ENCODE measurements at places on chromosomes 7 and 10. TPM values are rescaled to one million over a fixed set of nuclear protein-coding genes. Genes with fewer than 3 reads are reported as not detected.

The CYP3A4 gene
- total RNA-seq = not detected

DNA sequence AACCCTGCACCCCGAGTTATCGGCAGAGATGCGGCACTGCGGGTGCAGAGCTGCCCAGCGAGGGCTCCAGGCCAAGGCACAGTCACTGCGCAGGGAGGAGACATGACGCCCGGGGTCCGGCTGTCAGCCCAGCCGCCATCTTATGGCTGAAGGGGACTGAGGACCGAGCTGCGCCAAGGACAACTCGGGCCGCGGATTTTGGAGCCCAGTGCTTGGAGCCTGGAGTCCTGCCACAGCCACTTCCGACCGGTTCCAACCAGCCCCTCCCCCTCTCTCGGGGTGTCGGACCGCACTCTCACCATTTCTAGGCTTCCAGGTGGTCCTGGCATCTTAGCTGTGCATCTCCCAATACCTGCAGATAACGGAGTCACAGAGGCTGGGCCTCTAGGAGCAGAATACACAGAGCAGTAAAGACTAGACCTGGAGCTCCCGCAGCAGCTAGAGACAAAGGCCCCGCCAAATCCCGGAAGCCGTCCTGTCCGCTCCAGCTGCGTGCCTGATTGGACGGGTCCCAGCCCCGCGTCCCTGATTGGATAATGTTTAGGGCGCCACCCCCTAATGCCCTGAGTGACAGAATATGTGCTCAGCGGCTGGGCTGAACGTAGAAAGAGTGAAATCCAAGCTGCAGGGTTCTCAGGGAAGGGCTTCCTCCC is at the start of gene ZNF680:
Gene ZNF680, minus strand, starts transcription at position 446 of the 653 bp plus-strand sequence. Its CDS starts 117 bp downstream, at position 329.
- H3K4me1 ChIP-seq = no peaks in the 10 kb centered on the region
- no peak within 1 kb of the TSS for H3K27ac ChIP-seq
- H3K36me3 ChIP-seq = no peaks in the 10 kb centered on the region
- no peak within 1 kb of the TSS for H3K4me3 ChIP-seq
- DNase-seq = peak; percentile 85

DNA sequence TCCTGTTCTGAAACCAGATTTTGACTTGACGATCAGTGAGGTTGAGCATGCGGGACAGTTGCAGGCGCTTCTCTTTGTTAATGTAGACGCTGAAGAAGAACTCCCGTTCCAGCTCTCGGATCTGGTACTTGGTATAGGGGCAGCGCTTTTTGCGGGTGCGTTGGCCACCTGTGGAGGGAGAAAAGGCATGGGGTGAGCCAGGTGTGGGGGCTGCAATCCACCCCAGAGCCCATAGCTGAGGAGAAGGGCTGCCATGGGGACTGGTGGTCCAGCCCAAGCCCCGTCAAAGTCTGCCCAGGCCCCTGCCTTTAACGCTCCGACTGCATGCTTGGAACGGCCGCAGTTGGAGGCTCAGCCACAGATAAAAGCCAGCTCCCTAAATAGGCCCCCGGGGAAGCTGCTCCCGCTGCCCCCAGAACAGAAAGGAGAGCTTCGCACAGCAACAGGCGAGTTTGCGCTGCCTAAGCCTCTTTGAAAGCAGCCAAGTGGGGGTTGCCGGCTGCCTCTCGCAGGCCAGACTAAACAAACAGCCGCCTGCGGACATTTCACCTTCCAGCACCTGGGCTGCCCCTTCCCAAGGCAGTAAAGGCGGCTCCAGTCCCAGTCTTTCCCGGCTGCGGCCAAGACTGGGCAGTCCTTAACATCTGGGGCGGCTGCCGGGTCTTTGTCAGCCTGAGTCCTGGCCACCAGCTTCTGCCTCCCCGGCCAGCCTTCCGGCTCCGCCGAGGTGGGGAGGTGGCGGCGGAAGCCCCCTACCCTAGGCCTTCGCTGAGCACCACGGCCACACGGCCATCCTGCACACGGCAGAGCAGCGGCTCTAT is 2.0 kb downstream of the HOXA11 start:
- no peak overlapping the region for H3K4me3 ChIP-seq
- H3K27ac ChIP-seq = no peak overlapping the region
- peaks cover 1% of the 10 kb centered on the region for H3K4me1 ChIP-seq
- peaks cover 100% of the 10 kb centered on the region for H3K27me3 ChIP-seq
- DNase-seq = peak; percentile 63

The ITGB8 gene
- total RNA-seq = 3.6 TPM

The ANKRD61 gene
- 0.42 TPM for total RNA-seq

The NFE2L3 gene
- 62.6 TPM for total RNA-seq

The KEL gene
- total RNA-seq = 1.8 TPM

- H3K4me1 ChIP-seq = no peaks in the 10 kb centered on the region
- no peak for DNase-seq
- H3K36me3 ChIP-seq = peaks cover 6% of the 10 kb centered on the region
- no peak overlapping the region for H3K4me3 ChIP-seq
- H3K27me3 ChIP-seq = no peaks in the 10 kb centered on the region
These were observed 19.7 kb downstream of the TRUB1 start for GRCh38 chr10:114957673-114958072.

The MMP21 gene
- not detected for total RNA-seq

- H3K4me1 ChIP-seq = no peaks in the 10 kb centered on the region
- no peak for DNase-seq
- H3K27ac ChIP-seq = no peak overlapping the region
- H3K27me3 ChIP-seq = no peaks in the 10 kb centered on the region
- H3K4me3 ChIP-seq = no peak overlapping the region
These were observed 95.1 kb upstream of the SAMD8 start for GRCh38 chr10:75016325-75016724.

GRCh38 chr10:103732339-103733044 is 122.9 kb downstream of the SH3PXD2A start:
- no peaks in the 10 kb centered on the region for H3K27me3 ChIP-seq
- H3K36me3 ChIP-seq = no peaks in the 10 kb centered on the region
- peaks cover 17% of the 10 kb centered on the region for H3K4me1 ChIP-seq
- no peak overlapping the region for H3K27ac ChIP-seq

DNA sequence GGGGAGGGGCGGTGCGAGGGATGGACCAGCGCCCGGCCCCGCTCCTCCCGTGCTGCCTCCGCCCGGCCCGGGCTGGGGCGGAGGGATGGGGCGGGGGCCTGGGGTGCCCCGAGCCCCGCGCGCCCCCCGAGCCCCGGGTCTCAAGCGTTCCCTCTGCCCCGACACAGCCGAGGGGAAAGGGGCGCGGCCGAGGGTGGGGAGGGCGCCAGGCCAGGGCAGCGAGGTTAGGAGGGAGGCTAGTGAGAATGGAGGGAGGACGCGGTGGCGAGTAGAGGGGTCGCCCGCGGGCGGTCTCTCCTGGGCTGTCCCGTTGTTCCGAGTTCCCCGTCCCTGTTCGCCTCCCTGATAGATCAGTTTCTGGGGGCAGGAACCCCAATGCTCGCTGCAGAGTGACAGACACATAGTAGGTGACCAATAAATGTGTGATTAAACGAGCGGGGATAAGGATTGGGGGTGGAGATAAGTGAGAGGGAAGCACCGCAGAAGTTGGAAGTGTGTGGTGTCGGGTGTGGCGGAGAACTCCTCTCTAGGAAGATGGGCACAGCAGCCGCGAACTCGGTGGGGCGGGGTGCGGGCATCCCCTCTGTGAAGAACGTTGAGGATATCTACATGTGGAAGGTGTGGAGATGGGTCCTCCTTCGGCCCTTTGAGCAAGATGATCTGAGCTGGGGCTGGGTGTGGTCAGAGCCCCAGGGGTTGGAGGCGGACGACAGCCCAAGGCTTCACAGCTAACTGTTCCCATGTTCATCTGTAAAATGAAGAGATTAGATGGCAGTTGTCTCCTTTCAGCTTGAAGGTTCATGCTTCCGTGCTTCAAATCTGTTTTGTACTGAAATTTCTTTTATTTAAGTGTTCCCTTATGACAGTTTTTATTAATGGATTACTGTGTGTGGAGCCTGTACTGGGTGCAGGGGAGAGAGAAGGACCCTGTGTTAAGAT is 580 bp downstream of the ZNF775 start:
- no peaks in the 10 kb centered on the region for H3K27me3 ChIP-seq
- H3K36me3 ChIP-seq = no peaks in the 10 kb centered on the region
- H3K4me1 ChIP-seq = peaks cover 21% of the 10 kb centered on the region
- DNase-seq = no peak
- H3K27ac ChIP-seq = peak overlapping the region; percentile 68

DNA sequence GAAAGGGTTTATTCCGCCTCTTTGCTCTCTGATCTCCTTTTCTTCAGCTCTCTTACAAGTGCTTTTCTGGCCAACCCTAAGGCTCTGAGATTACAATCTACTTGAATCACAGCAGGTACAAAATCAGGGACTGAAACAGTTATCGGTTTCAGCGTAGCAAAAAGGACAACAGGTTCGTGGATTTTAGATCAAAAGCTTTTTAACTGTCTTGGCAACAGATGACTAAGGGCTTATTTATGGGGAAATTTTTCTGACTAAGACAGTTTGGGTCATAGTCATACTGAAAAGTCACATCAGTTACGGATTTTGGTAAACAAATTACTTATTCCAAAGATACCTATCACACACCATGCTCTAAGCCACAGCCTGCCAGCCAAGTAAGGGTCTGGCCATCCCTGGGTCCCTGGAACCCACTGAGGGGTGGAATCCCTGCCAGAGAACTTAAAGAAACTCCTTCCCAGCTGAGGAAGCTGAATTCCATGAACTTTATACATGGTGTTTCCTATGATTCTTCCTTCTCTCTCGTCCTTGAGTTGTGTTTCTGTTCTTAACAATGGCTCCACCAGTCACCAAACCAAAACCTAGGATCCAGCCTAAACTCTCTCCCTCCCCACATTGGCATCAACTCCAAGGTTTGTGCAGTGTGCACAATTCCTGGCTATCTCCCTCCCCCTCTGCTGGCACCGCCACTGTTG is 169.3 kb downstream of the FAM107B start:
- peaks cover 3% of the 10 kb centered on the region for H3K27me3 ChIP-seq
- no peak overlapping the region for H3K27ac ChIP-seq
- no peak for DNase-seq

- H3K27me3 ChIP-seq = no peaks in the 10 kb centered on the region
- DNase-seq = no peak
- no peaks in the 10 kb centered on the region for H3K4me1 ChIP-seq
- no peak overlapping the region for H3K27ac ChIP-seq
- no peak overlapping the region for H3K4me3 ChIP-seq
These were observed 75.0 kb upstream of the TES start for GRCh38 chr7:116135306-116135705.

DNA sequence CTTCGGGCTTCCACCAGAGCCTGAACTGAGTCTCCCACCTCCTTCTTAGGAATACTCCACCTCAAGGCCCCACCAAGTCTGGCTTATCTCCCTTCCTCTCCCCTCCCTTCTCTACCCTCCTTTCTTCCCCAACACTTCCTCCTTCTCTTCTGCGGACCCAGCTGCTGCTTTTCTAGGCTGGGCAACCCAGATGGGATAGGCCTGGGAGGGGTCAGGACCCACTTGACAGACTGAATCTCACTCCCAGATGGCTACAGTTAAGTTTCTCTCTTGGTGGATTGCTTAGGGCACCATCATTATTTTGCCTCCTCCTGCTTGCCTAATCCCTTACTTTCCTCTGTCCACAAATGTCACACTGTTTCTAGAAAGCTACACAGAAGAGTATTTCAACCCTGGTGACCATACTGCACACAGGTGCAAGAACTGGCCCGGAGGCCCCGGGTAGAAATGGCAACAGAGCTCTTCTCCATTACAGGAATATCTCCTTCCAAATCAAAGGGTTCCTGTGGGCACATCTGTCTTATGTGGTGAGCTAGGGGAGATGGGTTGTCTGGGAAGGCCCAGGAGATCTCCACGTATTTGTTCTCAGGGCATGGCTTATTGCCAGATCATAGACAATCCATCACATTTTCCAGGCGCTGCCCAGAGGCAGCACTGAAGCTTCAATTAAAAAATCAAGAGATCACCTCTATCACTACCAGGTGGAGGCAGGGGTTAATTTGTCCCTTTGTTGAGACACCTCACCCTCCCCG is 5.1 kb upstream of the HOXA11 start:
- peaks cover 100% of the 10 kb centered on the region for H3K27me3 ChIP-seq
- peak; percentile 22 for DNase-seq
- peaks cover 10% of the 10 kb centered on the region for H3K36me3 ChIP-seq
- peaks cover 10% of the 10 kb centered on the region for H3K4me1 ChIP-seq

- H3K27me3 ChIP-seq = no peaks in the 10 kb centered on the region
- H3K4me3 ChIP-seq = no peak overlapping the region
- H3K36me3 ChIP-seq = no peaks in the 10 kb centered on the region
- no peak overlapping the region for H3K27ac ChIP-seq
- no peak for DNase-seq
These were observed 331.7 kb downstream of the XPNPEP1 start for GRCh38 chr10:109591601-109592000.

GRCh38 chr7:128443831-128444600 is 11.7 kb upstream of the HILPDA start:
- no peak overlapping the region for H3K27ac ChIP-seq
- H3K27me3 ChIP-seq = no peaks in the 10 kb centered on the region
- H3K4me1 ChIP-seq = no peaks in the 10 kb centered on the region
- no peak for DNase-seq
- no peaks in the 10 kb centered on the region for H3K36me3 ChIP-seq

DNA sequence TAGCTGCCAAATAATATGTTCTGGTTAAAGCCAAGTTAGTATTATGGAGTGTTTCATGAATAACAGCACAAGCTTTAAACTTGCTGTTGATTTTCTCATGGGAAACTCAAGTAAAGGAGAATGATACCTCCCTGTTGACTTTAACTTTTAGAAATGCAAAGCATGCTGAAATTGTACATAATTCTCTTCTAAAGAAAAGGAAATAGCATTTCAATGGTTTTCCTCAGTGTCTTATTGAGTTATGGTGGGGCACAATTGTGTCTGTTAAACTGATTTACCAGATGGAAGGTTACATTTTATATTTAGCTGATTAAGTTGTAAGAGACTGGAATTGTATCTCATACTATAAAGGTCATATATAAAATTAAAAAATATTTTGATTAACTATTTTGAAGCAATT is 119.3 kb downstream of the HDAC9 start:
- H3K27me3 ChIP-seq = no peaks in the 10 kb centered on the region
- DNase-seq = no peak
- no peaks in the 10 kb centered on the region for H3K36me3 ChIP-seq
- no peak overlapping the region for H3K4me3 ChIP-seq
- H3K27ac ChIP-seq = no peak overlapping the region
- no peaks in the 10 kb centered on the region for H3K4me1 ChIP-seq

DNA sequence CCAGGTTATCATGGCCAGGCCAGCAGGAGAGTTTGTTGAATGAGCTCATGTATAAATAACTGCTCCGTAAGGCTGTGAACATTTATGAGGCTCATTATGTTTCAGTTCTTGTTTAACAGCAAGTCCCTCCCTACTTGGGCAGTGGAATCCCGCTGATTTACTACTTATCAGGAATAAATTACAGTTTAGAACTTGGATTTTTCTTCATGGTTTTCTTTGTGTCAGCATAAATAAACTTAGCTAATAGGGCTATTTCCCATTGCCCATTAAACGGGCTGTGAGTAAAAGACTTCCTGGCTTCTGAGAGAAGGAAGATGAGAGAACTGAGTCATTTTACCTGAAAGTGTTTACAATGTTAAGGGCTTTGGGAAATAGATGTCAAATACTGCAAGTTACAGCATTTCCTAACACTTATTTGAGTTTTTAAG is 701.6 kb upstream of the ANKRD30A start:
- H3K4me3 ChIP-seq = no peak overlapping the region
- no peak overlapping the region for H3K27ac ChIP-seq
- H3K27me3 ChIP-seq = no peaks in the 10 kb centered on the region
- H3K36me3 ChIP-seq = no peaks in the 10 kb centered on the region
- peaks cover 7% of the 10 kb centered on the region for H3K4me1 ChIP-seq

The GATA3 gene
- 0.43 TPM for total RNA-seq
